Ovary (tissue), 10 donors: ENCODE measurements at places on chromosomes 1 and 21. TPM values are rescaled to one million over a fixed set of nuclear protein-coding genes. Genes with fewer than 3 reads are reported as not detected.

DNA sequence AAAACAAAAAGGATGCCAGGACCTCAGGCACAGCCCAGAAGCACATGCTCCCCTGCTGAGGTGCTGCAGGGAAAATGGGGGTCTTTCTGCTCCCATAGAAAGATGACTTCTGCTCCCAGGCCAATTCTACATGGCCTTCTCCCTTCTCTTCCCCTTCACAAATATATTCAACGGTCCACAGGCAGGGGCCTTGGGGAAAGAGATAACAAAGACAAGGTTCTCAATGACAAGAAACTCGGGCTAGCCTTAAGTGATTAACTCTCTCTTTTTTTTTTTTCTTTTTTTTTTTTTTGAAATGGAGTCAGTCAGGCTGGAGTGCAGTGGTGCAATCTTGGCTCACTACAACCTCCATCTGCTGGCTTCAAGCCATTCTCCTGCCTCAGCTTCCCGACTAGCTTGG is 54.2 kb downstream of the H3-3A start:
- no peak for DNase-seq
- H3K4me1 ChIP-seq = no peaks in the 10 kb centered on the region
- H3K27me3 ChIP-seq = no peaks in the 10 kb centered on the region
- no peaks in the 10 kb centered on the region for H3K36me3 ChIP-seq
- no peak overlapping the region for H3K4me3 ChIP-seq
- H3K27ac ChIP-seq = no peak overlapping the region

DNA sequence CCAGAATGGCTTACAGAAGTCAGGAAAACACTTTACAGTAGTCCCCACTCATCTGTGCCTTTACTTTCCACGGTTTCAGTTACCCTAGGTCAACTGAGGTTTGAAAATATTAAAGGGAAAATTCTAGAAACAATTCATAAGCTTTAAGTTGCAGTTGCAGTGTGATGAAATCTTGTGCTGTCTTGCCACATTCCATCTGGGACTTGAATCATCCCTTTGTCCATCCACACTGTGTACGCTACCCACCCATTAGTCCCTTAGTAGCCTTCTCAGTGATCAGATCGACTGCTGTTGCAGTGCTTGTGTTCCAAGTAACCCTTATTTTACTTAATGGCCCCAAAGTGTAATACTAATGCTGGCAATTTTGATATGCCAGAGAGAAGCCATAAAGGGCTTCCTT is 30.5 kb downstream of the ZCCHC17 start:
- H3K36me3 ChIP-seq = no peaks in the 10 kb centered on the region
- no peak overlapping the region for H3K27ac ChIP-seq
- DNase-seq = no peak
- H3K4me1 ChIP-seq = no peaks in the 10 kb centered on the region
- no peaks in the 10 kb centered on the region for H3K27me3 ChIP-seq
- no peak overlapping the region for H3K4me3 ChIP-seq

DNA sequence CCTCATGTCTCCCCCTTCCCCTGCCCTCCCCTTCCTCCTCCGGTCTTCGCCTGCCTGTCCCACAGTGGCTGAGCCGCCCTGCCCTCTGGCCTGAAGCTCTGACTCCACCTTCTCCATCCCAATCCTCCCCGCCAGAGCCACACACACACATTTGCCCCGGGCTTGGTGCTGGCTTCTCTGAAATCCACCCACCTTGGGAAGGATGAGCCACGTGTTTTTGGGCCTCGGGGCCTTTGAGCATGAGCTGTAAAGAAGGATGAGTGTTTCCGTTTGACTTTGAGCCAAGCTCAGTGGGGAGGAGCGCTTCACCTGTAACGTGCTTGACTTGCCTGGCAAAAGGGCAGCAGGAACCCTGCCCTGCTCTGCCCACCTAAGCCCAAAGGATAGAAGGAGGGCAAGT is 295.1 kb downstream of the SIPA1L2 start:
- no peak for DNase-seq
- no peak overlapping the region for H3K4me3 ChIP-seq
- H3K27ac ChIP-seq = no peak overlapping the region
- H3K36me3 ChIP-seq = no peaks in the 10 kb centered on the region

DNA sequence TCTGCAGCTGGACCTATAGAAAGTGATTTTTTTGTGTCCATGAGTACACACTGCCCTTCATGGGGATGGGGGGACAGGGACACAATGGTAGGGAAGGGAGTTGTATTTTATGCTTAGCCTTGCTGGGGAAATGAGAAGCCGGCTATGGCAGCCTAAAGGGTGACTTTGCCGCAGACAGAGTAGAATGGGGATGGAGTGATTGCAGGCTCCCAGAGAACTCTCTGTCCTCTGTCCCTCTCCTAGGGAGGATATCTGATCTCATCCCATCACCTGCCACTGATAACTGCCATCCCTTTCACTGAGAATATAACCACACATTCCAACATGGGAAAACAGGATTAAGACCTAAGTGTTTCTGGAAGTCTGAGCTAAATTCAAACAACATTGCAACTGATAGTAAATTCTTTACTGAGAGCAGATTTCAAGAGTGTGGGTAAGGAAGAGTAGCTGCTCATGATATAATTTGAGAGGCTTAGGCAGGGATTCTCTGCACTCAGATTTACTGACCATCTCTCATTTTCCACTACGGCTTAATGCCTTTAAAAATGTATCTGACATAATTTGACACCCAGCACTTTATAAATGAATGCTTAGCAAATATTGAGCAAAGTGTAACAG is 13.9 kb downstream of the SH2D1B start:
- no peak overlapping the region for H3K27ac ChIP-seq
- no peak overlapping the region for H3K4me3 ChIP-seq
- H3K27me3 ChIP-seq = no peaks in the 10 kb centered on the region
- no peaks in the 10 kb centered on the region for H3K4me1 ChIP-seq
- no peak for DNase-seq

DNA sequence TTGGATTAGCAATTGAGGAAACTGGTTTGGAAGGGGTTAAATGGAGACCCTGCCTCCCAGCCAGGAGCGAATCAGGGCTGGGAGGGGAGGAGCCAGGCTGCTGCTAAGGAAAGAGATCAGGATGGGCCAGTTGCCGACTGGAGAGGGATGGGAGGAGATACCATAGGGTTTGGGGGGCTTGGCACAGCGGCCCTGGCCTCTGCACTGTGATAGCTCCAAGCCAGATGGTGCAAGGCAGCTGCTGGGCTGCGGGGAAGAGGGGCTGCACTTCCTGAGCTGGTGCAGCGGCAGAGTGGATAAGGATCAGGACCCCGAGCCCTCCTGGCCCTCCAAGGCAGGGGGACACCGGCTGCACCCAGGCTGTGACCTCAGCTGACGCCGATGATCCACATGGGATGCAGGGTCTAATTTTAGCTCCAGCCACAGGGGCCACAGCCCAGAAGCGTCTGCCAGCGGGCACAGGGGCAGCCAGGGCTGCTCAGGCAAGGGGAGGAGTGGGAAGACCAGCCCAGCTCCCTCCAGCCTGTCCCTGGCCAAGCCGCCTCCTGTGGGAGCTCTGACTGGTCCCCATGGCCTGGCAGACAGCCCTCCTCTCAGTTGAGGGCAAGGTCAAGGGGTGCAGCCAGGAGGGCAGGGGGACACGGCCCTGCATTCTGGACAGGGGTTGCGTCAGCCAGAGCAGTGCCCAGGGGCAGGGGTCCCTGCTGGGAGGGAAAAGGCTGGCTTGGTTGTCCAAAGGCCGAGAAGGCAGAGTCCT is at the start of gene EXTL1:
EXTL1 (plus strand) TSS at position 129 of the 757 bp plus-strand sequence. CDS start 872 bp downstream, outside the sequence.
- peaks cover 26% of the 10 kb centered on the region for H3K4me1 ChIP-seq
- H3K36me3 ChIP-seq = no peaks in the 10 kb centered on the region
- H3K4me3 ChIP-seq = peak within 1 kb of the TSS; percentile 16
- DNase-seq = peak; percentile 39

DNA sequence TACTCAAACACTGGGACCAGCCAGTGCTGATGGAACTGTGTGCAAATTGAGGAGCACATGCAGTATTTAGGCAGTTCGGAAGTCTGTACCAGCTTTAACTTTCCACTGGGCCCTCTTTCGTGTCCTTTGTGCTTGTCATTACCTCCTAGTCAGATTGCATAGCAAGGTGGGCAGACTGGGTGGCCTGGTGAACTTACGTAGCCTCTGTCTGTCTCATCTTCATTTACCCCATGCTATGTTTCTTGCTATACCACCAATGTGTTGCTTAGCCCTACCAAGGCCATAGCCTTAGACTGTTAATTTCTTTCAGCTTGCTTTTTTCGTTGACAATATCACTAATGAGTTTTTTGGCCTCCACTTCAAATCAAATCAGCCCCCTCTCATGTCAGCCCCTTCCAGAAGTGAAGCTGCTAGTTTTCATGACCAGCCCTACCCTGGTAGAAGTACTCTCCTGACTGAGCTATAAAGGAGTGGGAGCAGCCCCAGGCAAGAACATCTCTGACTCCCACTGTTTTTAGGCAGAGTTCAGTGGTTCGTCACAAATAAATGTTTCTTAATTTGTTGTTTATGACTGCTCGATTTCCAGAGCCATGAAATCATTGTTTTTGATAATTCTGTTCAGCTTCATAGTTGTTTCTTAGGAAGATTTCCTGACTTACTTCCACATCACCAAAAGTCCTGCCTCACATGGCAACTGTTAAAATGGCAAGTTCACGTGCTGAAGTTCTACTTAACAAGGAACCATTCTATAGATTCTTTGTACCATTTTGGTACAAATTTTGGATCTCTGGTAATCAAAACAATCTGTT is 19.3 kb downstream of the PRKACB start:
- H3K4me3 ChIP-seq = no peak overlapping the region
- H3K36me3 ChIP-seq = no peaks in the 10 kb centered on the region
- no peak overlapping the region for H3K27ac ChIP-seq
- no peaks in the 10 kb centered on the region for H3K4me1 ChIP-seq
- H3K27me3 ChIP-seq = no peaks in the 10 kb centered on the region

DNA sequence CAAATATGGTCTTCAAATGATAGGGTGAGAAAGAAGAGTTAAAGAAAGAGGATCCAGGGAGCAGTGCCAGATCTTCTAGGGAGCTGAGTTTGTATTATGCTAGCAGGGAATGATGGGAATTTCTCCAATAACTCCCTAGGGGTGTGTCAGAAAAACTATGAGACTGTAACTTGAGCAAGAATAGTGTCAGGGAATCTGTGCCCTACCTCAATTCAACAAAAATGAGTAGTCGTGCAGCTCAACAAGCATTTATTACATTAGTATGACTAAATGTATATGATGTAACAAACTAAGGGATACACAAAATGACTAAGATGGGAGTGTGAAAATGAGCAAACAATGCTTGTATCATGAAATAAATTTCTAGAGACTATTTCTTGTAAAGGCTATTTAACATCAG is 24.2 kb downstream of the SPAG17 start:
- H3K4me3 ChIP-seq = no peak overlapping the region
- H3K27me3 ChIP-seq = no peaks in the 10 kb centered on the region
- no peak for DNase-seq
- H3K27ac ChIP-seq = no peak overlapping the region

GRCh38 chr21:26758083-26758880 is 86.9 kb downstream of the ADAMTS1 start:
- H3K36me3 ChIP-seq = no peaks in the 10 kb centered on the region
- no peak overlapping the region for H3K4me3 ChIP-seq
- no peak overlapping the region for H3K27ac ChIP-seq
- no peaks in the 10 kb centered on the region for H3K4me1 ChIP-seq
- no peak for DNase-seq

GRCh38 chr1:244230470-244230869 is 179.4 kb downstream of the ZBTB18 start:
- no peak for DNase-seq
- H3K27me3 ChIP-seq = no peaks in the 10 kb centered on the region
- no peak overlapping the region for H3K4me3 ChIP-seq
- H3K36me3 ChIP-seq = no peaks in the 10 kb centered on the region
- peaks cover 2% of the 10 kb centered on the region for H3K4me1 ChIP-seq

GRCh38 chr1:30404341-30404740 is 319.0 kb downstream of the MATN1 start:
- no peaks in the 10 kb centered on the region for H3K36me3 ChIP-seq
- no peak overlapping the region for H3K4me3 ChIP-seq
- no peaks in the 10 kb centered on the region for H3K4me1 ChIP-seq

DNA sequence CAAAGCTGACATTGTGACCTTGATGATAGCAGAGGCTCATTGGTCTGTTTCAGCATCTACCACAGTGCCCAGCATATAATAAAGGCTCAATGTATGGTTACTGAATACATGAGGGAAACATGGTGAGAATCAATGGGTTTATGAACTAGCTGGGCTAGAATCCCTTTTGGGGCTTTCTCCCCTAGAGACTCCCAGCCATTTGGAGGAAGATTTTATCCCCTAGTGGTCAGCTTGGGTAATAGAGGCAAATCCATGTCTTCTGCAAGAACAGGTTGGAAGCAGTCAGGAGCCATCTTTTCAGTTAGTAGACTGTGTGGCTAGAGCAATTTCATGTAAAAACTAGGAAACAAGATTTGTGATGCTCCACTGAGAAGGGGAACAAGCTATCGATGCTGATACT is 15.8 kb upstream of the REG4 start:
- no peak overlapping the region for H3K4me3 ChIP-seq
- H3K27ac ChIP-seq = no peak overlapping the region
- H3K4me1 ChIP-seq = no peaks in the 10 kb centered on the region
- DNase-seq = no peak
- H3K36me3 ChIP-seq = no peaks in the 10 kb centered on the region

DNA sequence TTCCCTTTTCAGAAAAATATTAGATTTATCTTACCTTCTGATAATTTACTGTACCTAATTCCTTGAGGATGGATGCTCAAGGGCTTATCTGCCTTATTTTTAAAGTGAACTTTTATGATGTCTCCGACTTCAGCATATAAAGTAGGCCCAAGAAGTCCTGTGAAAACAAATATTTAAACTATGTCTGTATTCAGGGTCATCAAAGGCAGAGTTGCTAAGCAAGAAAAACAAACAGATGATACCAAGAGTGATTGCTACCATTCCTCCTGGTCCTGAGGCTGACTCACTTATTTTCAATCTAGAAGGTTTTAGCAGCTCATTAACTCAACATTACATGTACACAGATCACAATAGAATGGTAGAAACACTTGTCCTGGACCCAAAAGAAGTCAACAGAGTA is 14.1 kb downstream of the F5 start:
- no peak overlapping the region for H3K27ac ChIP-seq
- DNase-seq = no peak
- no peaks in the 10 kb centered on the region for H3K4me1 ChIP-seq
- no peaks in the 10 kb centered on the region for H3K27me3 ChIP-seq
- no peaks in the 10 kb centered on the region for H3K36me3 ChIP-seq

Gene FAM72A
- 2.0 TPM for total RNA-seq

Gene OR2L5
- 0.23 TPM for total RNA-seq

Gene SYDE2
- total RNA-seq = 6.8 TPM

Gene VHLL
- 0.37 TPM for total RNA-seq

Gene GCSAML
- total RNA-seq = not detected

Gene ELOVL1
- total RNA-seq = 10.0 TPM

Gene RUNX3
- 0.83 TPM for total RNA-seq

Gene FAM177B
- total RNA-seq = not detected
